ENCODE measurements at places on chromosomes 7 and 10.

DNA sequence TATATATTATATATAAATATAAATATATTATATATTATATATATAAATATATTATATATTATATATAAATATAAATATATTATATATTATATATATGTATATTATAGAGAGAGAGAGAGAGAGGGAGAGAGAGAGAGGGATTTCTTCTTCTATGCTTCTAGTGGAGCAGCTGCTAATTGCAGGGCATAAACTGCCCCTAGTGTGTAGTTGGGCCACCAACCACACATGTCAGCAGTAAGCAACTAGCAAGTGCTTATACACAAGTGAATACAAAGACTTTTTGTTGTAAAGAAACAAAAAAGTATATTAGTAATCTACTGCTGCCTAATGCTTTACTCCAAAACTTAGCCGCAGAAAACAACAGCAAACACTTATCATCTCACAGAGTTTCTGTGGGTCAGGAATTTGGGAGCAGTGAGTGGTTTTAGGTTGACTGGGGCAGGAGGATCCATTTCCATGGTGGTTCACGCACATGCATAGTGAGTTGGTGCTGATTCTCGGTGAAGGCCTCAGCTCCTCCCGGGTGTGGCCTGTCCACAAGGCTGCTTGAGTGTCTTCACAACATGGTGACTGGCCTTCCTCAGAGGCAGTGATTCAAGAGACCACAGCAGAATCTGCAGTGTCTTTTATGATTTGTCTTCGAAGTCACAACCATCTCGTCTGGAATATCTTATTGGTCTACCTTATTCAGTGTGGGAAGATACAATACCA, 25.5 kb upstream of the BAG3 start:
- no peak for DNase-seq
- no peaks in the 10 kb centered on the region for H3K4me1 ChIP-seq
- no peaks in the 10 kb centered on the region for H3K36me3 ChIP-seq
- H3K27ac ChIP-seq, result no peak overlapping the region

DNA sequence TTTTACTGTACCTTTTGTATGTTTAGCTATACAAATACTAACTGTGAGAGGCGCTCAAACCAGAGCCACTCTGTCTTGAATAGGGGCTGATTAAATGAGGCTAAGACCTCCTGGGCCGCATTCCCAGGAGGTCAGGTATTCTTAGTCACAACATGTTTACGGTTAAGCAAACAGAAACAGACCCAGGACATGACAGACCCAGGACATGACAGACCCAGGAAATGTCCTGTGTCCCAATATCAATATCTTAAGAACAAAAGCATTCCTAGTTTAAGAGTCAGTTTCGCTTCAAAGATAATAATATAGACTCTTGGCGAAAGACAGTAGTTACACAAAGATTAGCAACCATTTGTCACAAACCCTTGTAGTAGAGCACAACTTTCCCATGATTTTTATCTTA, 304.5 kb downstream of the CCSER2 start:
- no peaks in the 10 kb centered on the region for H3K27me3 ChIP-seq
- DNase-seq, result no peak
- no peaks in the 10 kb centered on the region for H3K4me1 ChIP-seq

DNA sequence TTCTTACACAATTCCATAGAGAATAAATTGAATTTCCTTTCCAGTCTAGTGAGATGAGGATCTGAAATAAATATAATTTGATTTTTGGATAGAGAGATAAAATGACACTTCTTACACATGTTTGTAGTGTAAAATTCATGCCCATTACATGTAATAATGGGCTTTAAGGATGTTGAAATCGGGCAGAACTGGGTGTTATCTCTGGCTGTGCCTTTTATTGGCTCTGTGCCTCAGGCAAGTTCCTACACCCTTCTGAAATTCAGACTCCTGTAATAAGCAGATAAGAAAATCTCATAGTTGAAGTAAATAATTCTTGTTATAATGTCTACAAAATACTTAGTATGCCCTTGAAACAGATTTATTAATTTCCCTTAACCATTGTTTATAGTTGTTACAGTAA, 125.6 kb downstream of the SEMA3A start:
- H3K27ac ChIP-seq, result no peak overlapping the region
- no peaks in the 10 kb centered on the region for H3K27me3 ChIP-seq
- no peaks in the 10 kb centered on the region for H3K4me1 ChIP-seq
- no peak overlapping the region for H3K4me3 ChIP-seq
- DNase-seq, result no peak

- H3K27me3 ChIP-seq, result no peaks in the 10 kb centered on the region
- DNase-seq, result peak; percentile 95
- H3K36me3 ChIP-seq, result no peaks in the 10 kb centered on the region
- H3K4me1 ChIP-seq, result peaks cover 30% of the 10 kb centered on the region
These were observed 220 bp upstream of the ZKSCAN5 start for GRCh38 chr7:99504281-99504602.

Measured in thoracic aorta (tissue), 2 donors.